ENCODE measurements at places on chromosomes 7 and 10. TPM values are rescaled to one million over a fixed set of nuclear protein-coding genes. Genes with fewer than 3 reads are reported as not detected.

DNA sequence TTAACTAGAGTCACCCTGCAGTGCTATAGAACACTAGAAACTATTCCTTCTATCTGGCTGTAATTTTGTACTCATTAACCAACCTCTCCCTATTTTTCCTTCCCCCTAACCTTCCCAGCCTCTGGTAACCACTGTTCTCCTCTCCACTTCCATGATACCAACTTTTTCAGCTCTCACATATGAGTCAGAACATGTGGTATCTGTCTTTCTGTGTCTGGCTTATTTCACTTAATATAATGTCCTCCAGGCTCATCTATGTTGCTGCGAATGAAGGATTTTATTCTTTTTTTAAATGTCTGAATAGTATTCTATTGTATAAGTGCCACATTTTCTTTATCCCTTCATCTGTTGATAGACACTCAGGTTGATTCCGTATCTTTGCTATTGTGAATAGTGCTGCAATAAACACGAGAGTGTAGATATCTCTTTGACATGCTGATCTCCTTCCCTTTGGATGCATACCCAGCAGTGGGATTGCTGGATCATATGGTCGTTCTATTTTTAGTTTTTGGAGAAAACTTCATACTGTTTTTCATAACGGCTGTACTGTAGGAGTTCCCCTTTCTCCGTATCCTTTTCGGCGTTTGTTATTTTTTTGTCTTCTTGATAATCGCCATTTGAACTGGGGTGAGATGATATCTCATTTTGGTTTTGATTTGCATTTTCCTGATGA, 101.4 kb downstream of the FAM107B start:
- peaks cover 8% of the 10 kb centered on the region for H3K4me1 ChIP-seq
- no peaks in the 10 kb centered on the region for H3K36me3 ChIP-seq
- no peak for DNase-seq
- H3K27me3 ChIP-seq, result no peaks in the 10 kb centered on the region

DNA sequence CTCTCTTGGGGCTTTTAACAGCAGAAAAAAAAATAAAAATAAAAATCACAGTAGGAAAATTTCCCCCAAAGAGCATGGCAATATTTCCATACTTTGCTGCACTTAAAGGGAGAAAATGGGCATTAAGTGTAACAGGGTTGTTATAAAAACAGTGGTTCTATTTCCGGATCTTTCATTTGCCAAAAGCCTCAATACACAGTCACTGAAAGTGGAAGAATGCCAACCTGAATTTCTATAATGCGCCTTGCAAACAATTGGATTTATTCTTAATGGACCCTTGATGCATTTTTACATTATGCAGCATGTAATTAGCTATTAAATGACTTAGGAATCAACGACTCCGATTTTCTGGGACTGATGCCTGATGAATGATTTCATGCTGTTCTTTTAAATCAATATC, 127.6 kb upstream of the NANOS1 start:
- no peak overlapping the region for H3K4me3 ChIP-seq
- DNase-seq, result no peak
- H3K27me3 ChIP-seq, result no peaks in the 10 kb centered on the region
- no peaks in the 10 kb centered on the region for H3K4me1 ChIP-seq
- H3K36me3 ChIP-seq, result no peaks in the 10 kb centered on the region

GRCh38 chr10:35447693-35448407, 111.5 kb downstream of the CCNY start:
- peak overlapping the region; percentile 92 for H3K27ac ChIP-seq
- peaks cover 71% of the 10 kb centered on the region for H3K4me1 ChIP-seq
- H3K36me3 ChIP-seq, result peaks cover 48% of the 10 kb centered on the region

- no peaks in the 10 kb centered on the region for H3K27me3 ChIP-seq
- H3K27ac ChIP-seq, result no peak overlapping the region
- no peaks in the 10 kb centered on the region for H3K36me3 ChIP-seq
- H3K4me3 ChIP-seq, result no peak overlapping the region
- no peak for DNase-seq
- no peaks in the 10 kb centered on the region for H3K4me1 ChIP-seq
Measured at GRCh38 chr10:10294881-10295529, 722.7 kb upstream of the CELF2 start.

- DNase-seq, result no peak
- no peaks in the 10 kb centered on the region for H3K4me1 ChIP-seq
- no peaks in the 10 kb centered on the region for H3K27me3 ChIP-seq
- no peak overlapping the region for H3K4me3 ChIP-seq
- H3K36me3 ChIP-seq, result no peaks in the 10 kb centered on the region
- H3K27ac ChIP-seq, result no peak overlapping the region
Measured at GRCh38 chr10:24132741-24133140, 76.2 kb upstream of the KIAA1217 start.

Gene TMEM196
- total RNA-seq, result not detected
